ENCODE measurements at places on chromosomes 11 and 22. TPM values are rescaled to one million over a fixed set of nuclear protein-coding genes. Genes with fewer than 3 reads are reported as not detected.

NCAM1 gene
- 389 TPM for total RNA-seq

GRCh38 chr22:47367107-47367690, 604.7 kb downstream of the TBC1D22A start:
- DNase-seq: no peak

GRCh38 chr22:20064140-20064480, 15.9 kb upstream of the DGCR8 start:
- no peak for DNase-seq

DNA sequence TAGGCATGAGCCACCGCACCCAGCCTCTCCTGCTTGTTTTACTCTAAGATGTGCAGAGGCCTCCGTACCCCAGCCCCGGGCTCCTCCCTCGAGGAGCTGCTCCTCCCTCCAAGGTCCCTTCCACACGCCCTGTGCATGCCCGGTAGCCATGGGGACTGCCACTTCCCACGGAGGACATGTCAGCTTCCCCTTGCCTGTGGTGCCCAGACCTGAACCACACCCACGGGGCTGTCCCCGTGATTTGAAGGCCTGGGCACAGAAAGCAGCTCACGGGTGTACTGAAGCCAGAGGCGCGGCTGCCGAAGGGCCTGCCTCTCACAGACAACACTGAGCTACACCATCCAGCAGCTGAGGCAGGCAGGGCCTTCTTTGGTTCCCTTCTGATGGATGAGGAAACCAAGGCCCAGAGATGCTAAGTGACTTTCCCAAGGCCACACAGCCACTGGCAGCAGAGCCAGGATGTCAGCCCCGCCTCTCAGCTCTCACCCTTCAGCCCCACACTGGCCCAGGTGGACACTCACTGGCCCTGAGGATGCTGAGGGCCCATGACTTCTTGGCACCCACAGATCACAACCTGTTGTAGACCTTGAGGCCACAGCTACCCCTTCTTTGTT, 7.3 kb downstream of the INS start:
- DNase-seq: no peak

DNA sequence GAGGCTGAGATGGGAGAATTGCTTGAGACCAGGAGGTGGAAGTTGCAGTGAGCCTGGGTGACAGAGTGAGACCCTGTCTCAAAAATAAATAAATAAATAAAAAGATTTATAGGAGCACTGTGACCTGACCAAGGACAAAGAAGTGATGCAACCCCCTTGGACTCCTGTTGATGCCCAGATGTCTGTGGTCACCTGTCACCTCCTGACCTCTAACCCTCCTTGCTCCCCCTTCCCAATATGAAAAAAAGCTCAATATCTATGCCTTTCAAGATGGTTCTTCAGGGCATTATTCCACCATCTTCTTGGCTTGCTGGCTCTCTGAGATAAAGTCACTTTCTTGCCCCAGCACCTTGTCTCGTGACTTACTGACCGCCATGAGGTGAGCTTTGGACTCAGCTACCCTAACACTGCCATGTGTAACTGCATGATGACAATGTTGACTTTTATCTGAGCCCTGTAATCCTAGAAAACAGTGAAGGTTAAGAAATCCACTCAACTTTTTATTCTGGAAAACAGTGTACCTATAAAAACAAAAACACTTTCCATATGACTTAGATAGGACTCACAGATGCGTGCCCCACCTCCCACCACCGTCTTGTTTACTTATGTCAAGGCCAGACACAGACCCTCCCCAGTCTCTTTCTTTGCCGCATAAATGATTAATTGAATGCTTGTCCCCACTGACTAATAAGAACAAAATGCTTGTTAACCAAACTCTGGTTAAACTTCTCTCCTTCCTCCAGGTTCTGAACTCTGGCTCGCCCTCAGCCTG, 360.5 kb downstream of the BUD13 start:
- no peak for DNase-seq

GRCh38 chr11:105032495-105032894, 2.4 kb downstream of the CASP1 start:
- no peak for DNase-seq

DNA sequence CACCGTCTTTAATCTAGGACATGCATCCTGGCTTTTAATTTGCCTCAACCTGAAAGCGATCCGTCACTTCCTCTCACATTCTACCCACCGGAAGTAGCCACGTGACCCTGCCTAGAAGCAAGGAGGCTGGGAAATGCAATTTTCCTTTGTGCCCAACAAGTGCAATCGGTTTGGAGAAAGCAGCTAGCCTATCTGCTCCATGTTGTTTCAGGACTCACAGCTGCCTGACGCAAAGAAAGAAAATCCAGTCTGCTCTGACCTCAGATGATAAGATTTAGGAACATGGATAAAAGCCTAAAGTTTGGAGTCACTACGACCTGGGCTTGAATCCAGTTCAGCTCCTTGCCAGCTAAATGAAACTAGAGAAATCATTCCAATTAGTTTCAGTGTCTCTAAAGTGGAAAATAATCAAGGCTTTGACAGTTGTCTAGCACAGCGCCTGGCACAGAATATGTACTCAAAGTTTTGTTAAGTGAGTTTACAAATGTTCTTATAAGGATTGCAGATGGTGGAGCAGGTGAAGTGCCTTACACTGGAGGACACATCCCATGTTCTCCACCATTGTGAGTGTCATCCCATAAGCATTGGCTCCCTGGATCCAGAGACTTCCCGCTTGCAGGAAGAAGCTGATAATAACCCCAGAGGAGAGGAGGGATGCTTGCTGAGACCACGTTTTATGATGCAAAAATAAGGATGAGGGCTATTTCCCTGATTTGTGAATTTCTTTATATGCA, 553.7 kb downstream of the MN1 start:
- peak; percentile 51 for DNase-seq

DNA sequence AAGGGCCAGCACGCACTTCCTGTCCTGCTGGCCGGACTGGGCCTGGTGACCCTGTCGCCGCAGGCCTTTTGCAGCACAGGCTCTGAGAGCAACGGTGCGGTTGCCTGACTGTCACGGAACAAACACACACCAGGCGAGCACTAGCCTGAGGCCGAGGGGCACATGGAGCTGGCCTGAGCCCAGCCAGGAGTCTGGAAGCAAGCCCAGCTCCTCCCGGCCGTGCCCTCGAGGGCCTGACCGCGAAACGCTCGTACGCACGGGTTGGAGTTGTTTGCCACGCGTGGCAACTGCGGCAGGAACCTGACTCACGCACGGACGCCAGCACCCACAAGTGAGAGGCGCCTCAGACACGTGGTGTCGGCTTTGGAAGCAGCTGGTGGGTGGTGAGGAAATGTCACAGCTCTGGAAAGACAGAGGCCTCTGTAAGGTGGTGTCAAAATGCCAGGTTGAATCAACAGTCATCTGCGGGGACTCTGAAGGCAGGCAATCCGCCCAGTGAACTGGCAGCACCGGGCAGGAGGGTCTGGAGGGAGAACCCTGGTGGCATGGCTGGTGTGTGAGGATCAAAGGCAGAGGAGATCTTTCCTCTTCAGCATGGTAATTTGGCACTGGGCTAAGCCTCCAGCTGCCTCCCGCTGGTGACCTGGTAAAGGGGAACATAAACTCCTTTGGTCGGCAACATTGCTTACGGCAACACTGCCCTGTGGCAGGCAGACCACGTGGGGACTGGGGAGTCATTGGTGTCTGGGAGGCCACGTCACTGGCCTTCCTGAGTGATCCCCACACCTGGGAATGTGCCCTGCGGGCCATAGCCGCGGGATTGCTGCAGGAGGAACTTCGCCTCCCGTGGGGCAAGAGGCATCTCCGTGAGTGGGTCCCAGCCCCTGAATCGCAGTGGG, 15.3 kb upstream of the IL17REL start:
- DNase-seq: peak; percentile 45

DNA sequence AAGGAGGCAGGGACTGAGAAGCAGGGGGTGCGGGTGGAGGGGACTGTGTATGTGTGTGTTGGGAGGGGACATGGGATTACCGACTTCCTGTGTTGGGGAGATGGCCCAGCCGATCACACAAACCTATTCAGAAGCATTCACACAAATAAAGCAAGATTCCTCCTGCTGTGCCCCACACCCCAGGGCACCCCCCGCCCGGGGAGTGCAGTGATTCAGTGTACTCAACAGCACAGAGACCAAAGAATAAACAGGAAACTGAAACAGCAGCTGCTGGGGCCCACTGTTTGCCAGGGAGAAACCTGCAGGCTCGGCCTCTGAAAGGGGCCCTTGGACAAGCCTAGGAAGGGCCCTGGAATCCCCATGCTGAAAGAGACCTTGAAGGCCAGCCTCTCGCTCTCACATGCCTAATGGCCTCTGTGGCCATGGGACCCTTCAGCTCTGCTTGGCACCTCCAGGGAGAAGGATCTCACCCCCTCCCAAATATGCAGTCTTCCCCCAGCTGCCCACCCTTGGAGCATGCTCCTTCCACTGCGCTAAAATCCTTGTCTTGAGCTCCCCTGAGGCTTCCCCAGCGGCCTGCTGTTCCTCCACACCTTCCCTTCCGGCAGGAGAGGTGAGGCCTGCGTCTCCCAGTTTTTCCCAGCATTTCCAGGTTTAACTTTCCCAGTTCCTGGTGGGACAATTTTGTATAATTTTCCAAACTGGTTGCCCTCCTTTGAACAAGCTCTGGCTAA, 72.9 kb downstream of the CSNK2A3 start:
- DNase-seq: no peak

- no peak for DNase-seq
Measured at GRCh38 chr11:9250139-9250582, 15.0 kb downstream of the DENND5A start.

DNA sequence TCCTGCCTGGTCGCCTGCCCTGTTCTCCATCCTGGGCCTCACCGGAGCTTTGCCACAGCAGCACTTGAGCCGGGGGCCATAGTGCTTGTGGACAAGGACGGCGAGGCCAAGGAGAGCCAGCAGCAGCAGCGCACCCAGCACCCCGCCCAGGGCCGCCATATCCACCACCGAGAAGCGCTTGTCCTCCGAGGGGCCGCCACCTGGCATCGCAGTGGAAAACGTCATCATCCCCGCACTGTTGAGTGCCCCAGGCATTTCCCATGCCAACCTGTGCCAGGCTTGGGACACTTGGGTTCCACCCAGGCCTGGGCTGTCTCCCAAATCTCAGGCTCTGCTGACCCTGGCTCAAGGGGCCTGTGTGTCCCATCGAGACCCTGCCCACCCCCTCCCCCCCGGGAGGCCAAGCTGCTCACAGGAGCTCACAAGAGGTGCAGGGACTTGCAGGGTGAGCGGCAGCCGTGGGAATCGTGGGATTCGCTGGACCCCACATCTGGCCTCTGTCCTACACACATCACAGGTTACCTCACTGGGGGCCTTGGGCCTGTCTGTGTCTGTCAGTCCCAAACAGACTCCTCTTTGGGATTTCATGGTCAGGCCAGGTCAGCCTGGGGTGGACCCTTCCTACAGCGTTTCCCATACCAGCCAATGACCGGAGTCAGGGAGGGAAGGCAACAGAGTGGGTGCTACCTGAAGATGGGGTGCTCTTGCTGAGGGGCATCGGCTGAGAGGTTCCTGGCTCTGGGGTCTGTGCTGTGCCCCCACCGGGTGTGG, 2.3 kb upstream of the IRF7 start:
- DNase-seq: no peak

DNA sequence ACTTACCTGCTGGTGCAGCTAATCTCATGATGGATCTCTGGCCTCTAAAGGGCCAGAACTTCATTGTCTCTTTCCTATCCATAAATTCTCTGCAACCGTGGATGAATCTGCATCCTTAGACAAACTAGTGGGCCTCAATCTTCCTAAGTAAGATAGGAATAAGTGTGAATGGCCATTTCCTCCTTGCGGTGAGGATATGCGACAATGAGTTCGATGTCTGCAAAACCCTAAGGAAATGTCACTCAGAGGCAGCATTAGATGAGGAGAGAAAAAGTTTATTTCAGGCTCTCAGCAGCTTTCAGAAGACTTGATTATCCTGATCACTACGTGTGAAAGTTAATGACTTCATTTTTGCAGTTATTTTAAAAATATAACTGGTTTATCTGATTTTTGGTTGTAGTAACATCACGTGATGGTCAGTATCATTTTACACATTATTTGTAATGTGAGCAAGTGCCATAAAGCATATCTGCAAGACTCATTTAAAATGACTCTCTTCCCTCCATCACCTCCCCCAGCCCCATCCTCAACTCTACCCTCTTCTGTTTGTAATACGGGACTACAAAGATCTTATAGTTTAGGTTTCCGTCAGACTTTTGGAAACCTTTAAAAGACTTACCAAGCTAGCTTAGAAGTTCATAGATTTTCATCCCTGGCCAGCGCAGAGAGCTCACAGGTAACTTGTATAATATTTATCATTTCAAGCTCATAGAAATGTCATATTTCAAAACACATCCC, 10.2 kb downstream of the GRAP2 start:
- no peak for DNase-seq

- DNase-seq: no peak
Measured at GRCh38 chr11:44651535-44652155, 75.1 kb upstream of the TSPAN18 start.

PIWIL4 gene
- 1.2 TPM for total RNA-seq

DNA sequence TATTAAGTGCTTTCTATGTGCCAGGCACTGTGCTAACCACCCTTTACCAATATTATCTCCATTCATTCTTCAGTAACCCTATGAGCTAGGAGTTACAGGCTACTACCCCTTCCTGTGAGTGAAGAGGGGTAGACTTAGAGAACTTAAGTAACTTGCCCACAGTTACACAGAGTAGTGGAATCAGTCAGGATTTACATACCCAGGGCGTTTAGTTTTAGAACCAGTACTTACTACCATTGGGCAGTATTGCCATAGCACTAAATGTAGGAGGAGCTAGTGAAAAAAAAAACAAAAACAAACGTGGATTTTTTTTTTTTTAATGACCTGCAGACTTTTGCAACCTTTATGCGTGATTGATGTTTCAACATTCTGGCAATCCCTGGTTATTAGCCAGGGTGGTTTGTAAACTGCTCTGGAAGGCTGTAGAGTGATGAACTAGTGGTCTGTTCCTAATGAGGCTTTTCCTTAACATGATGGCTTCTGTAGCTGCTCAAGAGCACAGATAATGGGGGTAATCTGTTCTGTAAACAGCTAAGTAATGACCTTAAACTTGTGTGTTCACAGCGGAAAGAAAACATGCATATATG, 11.4 kb downstream of the TBCEL start:
- DNase-seq: no peak

GRCh38 chr22:42769574-42770447, 49.1 kb upstream of the A4GALT start:
- DNase-seq: peak; percentile 82

DNA sequence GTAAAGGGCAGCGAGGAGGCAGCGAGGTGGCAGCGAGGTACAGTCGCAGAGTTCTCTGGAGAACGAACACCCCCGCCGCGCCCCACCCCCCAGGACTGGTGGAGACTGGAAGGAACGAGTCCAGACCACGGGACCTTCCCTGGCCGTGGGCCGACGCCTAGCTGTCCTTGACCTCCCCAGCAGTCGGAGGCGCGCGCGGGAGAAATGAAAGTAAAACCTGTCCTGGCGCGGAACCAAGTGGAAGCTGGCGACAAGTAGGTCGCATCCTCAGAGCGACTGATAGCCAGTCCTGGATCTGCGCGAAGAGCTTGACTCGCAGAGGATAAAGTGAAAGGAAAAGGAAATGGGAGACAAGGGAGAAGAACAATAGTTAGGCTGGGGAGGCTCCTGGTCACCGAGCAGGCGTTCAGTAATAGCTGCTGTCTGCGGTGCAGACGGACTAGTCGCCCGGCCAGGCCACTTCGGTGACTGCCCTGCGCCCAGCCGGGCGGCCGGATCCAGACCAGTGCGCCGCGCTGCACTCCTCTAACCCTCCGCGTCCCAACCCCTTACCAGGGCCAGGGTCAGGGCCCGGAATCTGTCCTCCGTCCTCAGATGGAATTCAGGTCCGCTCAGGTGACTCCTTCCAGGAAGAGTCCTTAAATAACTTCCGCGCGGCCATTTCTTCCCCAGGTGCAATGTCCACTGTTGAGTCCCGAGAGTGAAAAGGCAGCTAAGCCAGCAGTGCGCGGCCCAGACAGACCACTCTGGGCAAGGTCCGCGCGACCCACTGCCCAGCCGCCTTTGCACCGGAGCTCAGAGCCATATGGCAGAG, 1.9 kb upstream of the ADM start:
- DNase-seq: peak; percentile 89
